ENCODE measurements at places on chromosomes 2 and 18.

- no peak for DNase-seq
These were observed 839.5 kb upstream of the FANCL start for GRCh38 chr2:59080451-59081181.

GRCh38 chr18:79503406-79503805 lies 107.7 kb downstream of the NFATC1 start:
- DNase-seq = no peak

DNA sequence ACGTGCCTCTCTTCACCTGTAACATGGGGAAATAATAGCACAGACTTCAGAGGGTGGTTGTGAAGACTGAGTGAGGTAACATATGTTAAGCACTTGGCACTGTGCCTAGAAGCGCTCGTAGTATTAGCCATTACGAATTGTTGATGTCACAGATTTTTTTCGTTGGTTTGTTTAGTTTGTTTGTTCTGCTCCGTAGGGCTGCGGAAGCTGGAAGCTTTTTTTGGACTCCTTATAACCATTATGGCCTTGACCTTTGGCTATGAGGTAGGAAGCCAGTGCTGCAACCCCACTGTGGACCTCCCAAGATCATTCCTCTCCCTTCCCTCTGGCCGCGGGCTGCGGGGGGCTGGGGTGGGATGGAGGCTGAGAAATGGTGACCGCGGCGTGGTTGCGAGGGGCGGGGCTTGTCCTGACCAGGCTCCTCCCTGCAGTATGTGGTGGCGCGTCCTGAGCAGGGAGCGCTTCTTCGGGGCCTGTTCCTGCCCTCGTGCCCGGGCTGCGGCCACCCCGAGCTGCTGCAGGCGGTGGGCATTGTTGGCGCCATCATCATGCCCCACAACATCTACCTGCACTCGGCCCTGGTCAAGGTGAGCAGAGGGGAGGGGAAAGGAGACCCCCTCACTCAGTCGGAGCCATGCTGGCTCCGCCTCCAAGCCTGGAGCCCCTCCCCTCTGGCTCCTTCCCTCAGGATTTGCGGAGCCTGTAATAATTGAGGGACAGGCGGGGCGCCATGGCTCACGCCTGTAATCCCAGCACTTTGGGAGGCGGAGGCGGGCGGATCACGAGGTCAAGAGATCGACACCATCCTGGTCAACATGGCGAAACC lies 5.5 kb downstream of the SLC11A1 start:
- no peak for DNase-seq

- no peak for DNase-seq
These were observed 105.6 kb upstream of the ST3GAL5 start for GRCh38 chr2:85994421-85994777.

- DNase-seq = no peak
These were observed 12.0 kb upstream of the C2orf66 start for GRCh38 chr2:196821195-196821594.

DNA sequence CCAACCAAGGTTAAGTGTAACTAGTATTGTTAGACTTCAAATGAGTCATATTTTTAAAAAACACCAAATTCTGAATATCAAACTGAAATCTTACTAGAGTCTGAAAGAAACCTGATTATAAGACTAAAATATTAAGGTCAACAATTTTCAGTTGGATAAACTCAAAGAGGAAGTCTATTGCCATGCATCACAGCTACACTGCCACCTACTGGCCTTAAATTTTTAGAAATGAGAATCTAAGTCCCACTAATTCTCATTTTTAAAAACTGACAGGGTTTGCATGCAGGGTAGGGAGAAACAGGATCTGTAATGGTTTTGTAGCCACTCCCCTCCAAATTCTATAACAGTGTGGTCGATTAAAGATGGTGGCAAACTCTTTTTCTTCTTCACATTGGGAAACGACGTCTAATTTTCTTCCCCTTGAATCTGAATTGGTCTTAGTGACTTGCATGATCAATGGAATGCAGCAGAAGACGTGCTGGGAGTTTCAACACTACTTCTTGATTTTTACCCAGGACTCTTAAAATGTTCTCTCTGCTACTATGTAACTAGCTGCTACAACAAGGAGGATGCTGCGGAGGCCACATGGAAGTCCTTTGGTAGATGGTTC lies 176.1 kb upstream of the SESTD1 start:
- DNase-seq = no peak

GRCh38 chr2:179636100-179636980 lies 225.1 kb downstream of the ZNF385B start:
- DNase-seq = no peak

DNA sequence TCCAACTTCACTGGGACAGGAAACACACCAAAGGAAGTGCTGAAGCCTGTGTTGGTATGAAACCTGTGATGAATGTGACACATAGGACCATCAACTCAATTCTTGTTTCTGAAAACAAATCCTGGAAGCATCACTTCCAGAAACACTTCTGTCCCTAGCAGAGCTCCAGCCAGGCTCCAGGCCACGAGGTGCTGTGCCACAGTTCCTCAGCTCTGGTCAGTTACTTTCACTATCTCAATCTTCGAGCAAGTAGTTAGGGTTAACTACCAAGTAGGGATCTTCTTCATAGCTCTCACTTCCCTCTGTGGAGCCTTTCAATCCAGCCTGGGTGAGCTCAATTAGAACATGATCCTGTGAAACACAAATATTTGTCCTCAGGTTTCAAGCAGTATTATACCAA lies 3.6 kb upstream of the LCT start:
- no peak for DNase-seq
